CD4-positive, alpha-beta T cell treated with Interleukin-4 for 4 hours (primary cell): ENCODE measurements at places on chromosomes 4 and X.

GRCh38 chrX:3757510-3758025, 44.1 kb upstream of the PRKX start:
- DNase-seq: no peak

- no peak for DNase-seq
Measured at GRCh38 chr4:21290562-21290961, 590.3 kb downstream of the PACRGL start.

- no peak for DNase-seq
Measured at GRCh38 chrX:150870029-150870428, 28.4 kb downstream of the CD99L2 start.

- DNase-seq: no peak
Measured at GRCh38 chr4:93184053-93184452, 644.5 kb upstream of the ATOH1 start.

DNA sequence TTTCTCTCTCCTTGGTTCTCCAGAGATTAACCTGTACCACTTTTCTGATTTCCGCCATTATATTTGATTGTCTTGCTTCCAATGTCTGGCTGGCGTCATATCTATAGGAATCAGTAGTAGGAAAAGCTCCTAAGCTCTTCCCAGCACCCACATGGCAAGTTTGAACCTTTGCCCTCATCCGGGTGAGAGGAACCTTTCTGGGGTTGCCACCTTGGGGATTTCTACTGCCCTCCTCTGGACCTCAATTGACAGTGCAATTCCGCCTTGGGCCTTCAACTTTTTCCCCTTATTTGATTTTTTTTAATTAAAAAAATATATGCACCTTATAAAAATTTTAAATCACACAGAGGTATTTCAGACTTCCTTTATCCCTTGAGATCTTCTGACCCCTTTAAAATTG, 2.0 kb upstream of the CXorf66 start:
- DNase-seq: no peak

DNA sequence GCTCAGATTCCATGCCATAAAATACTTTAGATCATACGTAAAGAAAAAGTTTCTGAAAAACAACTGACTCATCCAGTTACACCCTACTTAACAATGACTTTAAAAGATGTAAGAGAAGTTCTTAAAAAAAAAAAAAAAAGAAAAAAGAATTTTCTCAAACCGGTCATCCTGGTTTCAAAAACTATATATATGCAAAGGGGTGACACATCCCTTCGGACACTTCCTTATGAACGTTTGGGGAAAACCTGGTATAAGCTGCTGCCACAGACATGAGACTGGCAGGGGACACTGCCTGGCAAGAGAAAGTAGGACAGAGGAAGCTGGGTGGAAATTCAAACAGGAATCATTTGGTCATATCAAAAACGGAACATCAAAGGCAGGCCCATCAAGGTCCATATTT, 81.2 kb upstream of the PRSS48 start:
- DNase-seq: no peak

- DNase-seq: no peak
Measured at GRCh38 chr4:124334119-124334518, 378.4 kb downstream of the ANKRD50 start.

DNA sequence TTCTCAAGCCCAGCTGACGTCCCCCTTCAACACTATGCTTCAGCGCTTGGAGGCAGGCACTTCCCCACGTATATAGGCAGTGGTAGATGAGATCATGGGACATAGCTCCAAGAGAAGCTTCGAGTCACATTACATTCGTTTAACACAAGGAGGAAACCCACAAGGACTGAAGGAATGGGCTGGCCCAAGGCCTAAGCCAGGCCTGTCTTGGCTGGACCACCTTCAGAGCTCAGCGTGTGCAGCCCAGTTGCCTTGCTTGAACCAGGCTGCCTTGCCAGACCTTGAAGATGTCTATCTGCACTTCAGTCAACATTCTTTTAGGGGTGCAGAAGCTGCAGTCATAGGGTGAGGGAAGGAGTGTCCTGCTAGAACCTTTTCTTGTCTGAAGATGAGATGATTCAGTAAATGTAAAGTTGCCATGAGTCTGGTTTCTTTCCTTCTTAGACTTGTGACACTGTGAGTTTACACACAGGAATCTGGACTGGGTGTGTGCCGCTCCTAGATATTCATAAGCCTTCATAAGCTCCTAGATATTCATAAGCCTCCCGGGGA, 144.1 kb upstream of the RBPJ start:
- no peak for DNase-seq

DNA sequence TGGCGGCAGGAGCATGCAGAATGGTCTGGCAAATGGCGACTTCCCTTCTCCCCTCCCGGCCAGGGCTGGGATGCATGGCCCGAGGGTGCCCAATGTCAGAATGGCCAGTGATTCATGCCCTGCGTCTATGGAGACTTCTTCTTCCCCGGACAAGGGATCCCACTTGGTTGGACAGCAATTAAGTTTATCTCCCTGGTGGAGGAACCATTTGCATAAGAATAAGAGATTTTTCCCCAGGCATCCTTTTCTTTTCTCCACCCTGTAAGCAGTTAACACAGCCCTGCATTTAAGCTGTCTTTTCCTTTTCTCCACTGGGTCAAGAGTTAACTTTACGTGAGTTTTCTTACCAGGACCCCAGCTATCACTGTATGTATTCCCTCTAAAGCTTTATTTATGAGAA, 856.6 kb downstream of the GLUD2 start:
- no peak for DNase-seq

GRCh38 chrX:103774070-103774642, 2.5 kb upstream of the PLP1 start:
- DNase-seq: no peak

DNA sequence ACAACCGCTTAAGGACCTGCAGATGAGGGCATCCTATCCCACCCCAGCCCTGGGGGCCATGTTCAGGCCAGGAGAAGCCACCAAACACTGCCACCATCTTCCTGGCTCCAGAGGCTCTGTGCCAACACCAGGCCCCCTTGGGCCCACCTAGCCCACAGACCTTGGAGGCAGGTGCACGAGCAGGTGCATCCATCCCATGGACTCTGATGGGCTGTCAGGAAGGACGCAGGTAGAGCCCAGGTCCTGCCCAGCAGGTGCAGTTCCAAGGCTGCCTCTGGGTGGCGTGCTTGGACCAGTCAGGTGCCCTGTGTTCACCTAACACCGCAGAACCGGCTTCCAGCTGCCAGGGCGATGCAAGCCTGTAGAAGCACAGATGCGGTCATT, 22.8 kb upstream of the PDE6B start:
- no peak for DNase-seq
